Caudate nucleus (tissue), 63 donors: ENCODE measurements at places on chromosomes 11 and 22.

DNA sequence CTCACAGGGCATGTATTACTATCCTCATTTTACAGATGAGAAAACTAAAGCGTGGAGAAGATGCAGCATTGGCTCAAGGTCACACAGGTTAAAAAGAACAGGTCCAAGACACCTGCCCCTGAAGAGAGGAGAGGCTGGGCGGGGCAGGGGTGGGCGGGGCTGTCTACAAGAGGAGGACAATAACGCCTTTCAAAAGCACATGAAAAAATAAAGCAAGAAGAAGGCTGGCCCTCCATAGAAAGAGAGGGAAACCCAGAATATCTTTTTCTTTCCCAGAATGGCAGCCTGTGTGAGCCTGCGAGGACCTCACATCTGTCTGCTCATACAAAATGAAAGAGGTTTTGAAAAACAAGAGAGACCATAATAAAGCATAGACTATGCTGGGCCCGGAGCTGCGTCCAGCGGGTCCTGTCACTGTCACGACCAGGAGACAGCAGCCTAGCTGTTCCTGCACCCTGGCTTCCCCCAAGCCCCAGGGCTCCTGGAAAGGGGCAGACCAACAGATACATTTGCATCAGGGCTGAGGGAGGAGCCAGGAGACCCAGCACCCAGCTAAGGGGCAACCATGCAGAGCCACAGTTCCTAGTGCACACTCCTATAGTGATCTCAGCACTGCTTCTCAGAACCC is 61.6 kb downstream of the DSCAML1 start:
- DNase-seq: no peak

DNA sequence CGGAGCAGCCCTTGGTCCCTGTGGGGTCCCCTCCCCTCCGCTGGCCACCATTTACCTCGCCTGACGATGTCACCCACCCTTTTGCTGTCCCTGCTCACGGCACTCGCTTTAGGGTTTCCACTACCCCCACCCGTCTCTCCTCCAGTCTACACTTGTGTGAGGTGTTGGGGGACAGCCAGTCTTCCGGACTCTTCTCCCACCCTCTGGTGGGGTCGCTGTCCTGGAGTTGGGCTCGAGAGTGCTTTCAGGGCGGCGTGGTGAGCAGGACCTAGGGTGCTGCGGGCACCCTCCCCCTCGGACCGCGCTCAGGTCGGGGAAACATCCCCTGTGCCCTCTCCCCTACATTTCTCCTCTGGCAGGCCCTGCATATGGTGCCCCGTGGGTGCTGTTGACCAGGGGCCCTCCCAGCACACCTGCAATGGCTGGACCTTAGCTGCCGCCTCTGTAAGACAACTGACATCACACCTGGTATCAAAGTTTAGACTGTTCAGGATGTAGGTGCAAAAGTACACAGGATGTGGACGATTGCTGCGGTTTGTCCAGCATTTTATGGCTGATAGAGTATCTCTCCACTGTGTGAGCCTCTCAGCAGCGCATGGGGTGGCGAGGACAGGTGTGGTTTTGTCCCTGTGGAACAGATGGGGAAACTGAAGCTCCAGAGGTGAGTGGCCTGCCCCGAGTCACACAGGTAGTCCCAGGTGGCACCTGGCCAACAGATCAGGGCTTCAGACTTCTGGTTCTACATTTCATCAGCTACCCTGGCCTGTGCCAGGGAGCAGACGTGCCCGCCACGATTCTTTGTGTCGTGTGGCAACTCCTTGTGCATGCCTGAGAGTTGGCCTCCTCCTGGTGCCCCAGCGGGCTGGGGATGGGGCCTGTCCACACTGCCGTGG is 1.2 kb downstream of the GRK2 start:
- DNase-seq: no peak

DNA sequence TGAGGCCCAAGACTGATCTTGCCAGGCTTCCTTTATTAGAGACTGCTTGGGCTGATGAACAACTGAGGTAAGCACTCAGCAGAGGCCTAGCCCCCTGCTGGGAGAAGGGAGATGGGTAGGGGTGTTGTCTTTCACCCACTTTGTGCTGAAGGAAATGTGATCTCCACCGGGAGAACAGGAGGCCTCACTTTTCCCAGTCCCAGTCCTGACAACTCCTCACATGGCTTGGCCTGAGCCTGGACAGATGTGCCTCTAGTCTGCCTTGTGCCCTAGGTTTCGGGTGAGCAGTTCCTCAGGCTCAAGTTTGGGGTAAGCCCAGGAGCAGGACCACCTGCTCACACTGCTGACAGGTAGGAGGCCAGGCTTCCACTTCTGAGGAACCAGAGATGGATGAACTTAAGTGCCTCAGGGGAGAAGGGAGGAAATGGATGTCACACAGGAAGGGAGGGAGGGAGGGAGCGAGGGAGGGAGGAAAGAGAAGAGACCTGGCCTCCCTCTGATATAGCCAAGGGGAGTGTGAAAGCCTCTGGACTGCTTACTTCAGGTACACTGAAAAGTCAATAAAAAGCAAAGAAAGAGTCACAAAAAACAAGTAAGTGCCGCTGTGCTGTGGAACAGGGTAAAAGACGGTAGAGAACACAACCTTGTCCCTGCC is 8.1 kb downstream of the CLPB start:
- no peak for DNase-seq

DNA sequence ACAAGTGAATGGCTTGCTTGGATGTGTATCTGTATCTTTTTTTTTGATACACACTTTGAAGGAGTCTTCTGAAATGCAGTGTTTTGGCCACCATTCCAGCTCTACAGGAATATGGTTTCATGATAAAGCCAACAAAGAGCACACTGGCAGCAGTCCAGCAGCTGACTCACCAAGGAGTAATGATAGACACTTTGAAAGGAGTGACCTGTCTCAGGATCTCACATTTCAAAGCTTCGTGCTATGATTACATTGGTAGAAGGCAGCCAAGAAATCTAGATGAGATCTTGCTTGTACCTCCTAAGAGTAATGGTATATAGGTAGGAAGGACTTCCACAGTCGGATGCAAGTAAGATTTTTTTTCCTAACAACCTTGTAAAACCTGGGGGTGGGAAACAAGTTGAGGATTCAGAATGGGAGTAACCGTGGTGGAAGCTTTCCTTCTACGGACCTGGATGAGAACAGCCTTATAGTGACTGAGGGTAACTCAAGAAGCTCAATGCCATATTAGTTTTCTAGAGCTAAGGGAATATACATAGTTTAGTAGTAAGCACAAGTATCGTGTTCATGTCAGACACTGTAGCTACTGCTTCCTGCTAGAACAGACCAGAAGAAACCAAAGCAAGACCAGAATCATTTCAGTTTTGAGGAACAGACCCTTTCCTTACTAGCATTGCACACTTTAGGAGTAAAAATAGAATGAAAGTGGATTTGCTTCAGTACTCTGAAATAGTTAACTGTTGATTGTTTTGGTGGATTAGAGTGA is 25.0 kb downstream of the MTMR3 start:
- DNase-seq: no peak

GRCh38 chr11:27304514-27304913 is 58.5 kb downstream of the CCDC34 start:
- DNase-seq: no peak

DNA sequence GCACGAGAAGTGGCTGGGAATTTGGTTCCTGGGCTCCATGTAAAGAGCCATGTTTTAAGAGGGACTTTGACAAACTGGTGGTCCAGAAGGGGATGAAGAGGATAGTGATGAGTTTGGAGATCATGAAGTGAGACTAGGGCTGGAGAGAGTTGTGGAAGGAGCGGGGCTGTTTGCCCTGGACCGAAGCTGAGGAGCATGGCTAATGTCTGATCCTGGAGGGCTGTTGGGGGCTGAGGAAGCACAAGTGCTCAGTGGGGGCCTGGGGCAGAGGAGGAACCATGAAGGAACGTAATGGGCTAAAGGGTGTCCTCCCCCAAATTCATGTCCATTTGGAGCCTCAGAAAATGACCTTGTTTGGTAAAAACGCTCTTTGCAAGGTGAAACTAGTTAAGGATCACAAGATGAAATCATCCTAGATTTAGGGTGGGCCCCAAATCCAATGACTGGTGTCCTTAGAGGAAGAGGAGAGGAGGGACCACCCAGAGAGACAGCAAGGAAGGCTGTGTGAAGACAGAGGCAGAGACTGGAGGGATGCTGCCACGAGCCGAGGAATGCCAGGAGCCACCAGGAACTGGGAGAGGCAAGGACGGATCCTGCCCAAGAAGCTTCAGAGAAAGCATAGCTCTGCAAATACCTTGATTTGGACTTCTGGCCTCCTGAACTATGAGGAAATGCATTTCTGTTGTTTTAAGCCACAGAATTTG is 107.3 kb upstream of the LMO1 start:
- no peak for DNase-seq

DNA sequence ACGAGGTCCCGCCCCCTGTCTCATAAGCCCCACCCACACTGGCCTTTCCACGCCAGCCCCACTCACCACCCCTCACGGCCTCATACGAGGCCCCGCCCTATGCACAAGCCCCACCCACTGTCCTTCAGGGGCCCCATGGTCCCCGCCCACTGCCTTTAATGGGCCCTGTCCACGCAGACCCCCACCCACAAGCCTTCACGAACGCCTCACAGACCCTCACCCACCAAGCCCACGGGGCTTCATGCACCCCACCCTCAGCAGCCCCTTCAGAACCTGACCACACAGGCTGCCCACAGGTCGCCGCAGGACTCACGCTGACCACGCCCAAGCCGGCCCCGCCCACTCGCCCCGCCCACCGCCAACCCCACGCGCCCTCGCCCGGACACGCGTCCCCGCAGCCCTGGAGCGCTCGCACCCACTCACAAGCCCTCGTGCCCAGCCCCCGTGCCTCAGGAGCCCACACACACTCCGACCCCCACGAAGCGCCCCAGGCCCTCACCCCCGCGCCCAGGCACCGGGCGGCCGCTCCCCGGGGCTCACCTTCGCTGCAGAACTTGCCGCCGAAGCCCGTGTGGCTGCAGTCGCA is 10.5 kb downstream of the NRXN2 start:
- no peak for DNase-seq

DNA sequence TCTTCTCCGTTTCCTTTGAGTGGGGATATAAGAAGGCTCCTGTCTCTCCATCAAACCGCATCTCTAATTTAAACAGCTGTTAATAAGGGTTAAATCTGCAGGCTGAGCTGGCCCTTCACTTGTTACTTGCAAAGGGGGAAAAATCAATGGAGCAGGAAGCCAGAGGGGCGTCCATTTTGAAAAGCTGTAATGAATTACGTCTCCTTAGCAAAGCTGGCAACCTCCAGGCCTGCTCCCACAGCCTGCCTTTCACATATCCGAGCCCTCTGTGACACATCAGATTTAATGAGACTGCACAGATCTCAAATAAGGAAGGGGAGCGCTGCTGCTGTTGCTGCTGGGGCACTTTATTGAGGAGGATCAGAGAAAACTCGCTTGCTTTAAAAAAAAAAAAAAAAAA is 320.8 kb downstream of the BLID start:
- peak; percentile 36 for DNase-seq

DNA sequence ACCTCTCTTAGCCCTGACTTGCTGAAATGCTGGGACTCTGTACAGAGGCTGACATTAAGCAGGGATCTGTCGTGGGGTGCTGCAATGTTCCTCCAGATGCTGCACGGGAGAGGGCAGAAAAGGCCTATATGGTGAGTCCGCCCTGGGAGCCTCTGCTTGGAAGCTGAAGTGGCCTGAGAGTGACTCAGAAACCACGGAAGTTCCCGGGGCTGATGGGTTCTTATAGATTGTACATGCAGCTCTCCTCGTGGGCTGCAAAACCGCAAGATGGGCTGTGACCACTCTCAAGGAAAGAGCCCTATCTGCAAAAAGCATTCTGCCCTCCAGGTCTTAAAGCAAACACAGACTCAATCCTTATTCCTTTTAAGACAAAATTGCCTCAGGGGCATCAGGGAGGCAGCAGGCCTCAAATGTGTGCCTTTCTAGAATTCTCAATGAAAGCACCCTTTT is 5.8 kb upstream of the SLC43A3 start:
- no peak for DNase-seq

DNA sequence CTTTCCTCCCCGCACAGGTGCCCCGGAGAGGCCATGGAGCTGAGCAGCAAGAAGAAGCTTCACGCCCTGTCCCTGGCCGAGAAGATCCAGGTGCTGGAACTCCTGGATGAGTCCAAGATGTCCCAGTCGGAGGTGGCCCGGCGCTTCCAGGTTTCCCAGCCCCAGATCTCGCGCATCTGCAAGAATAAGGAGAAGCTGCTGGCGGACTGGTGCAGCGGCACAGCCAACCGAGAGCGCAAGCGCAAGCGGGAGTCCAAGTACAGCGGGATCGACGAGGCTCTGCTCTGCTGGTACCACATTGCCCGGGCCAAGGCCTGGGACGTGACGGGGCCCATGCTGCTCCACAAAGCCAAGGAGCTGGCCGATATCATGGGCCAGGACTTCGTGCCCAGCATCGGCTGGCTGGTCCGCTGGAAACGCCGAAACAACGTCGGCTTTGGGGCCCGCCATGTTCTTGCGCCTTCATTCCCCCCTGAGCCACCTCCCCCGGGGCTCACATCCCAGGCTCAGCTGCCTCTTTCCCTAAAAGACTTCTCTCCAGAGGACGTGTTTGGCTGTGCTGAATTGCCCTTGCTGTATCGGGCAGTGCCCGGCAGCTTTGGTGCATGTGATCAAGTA is 1.3 kb downstream of the TIGD3 start:
- peak; percentile 39 for DNase-seq

DNA sequence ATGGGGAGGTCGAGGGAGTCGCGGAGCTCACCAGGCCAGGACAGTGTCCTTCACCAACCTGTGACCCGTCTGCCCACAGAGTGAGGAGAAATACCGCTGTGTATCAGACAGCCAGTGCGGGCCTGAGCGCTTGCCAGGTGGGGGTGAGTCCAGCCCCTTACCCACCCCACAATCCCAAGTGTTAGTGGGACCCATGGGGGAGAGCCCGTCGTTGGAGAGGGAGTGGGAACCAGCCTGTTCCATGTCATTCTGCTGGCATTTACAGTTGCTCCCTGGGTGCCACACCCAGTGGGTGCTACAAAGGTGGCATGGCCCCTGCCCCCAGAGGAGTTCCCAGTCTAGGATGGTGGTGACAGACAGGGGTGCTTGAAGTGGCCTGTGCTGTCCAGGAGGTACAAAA is 9.2 kb downstream of the P2RX3 start:
- no peak for DNase-seq

GRCh38 chr11:60993615-60994014 is 22.1 kb downstream of the CD6 start:
- DNase-seq: no peak

DNA sequence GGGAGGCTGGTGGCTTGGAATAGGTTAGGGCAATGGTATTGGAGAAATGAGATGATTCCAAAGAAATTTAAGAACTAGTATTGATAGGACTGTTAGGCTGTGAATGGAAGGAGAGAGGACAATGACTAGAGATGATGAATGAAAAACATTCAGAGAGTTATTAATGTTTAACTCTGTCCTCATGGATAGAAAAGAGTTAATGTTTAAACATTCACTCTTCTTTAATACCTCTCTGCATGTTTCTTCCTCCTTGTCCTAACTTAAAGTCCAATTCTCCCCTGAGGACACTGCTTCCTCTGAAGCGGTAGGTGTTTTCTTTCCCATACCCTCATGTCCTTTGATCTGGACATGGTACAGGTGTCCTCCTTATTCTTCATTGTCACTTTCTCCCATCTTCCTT is 13.4 kb downstream of the CHEK1 start:
- no peak for DNase-seq

DNA sequence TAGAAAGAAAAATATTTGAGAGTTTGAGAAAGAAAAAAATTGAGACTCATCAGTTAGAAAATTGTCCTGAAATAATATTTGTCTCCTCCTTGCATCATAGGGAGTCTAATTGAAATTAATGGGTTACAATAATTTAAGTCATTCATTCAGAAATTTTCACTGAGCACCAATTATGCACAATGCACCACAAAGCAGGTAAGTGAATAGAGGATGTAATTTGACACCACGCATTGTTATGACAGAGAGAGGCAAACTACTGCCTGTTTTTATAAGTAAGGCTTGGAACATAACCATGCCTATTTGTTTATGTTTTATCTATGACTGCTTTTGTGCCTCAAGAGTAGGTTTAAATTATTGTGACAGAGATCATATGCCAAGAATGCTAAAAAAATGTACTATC is 537.9 kb upstream of the FAT3 start:
- DNase-seq: no peak
